ENCODE measurements at places on chromosomes 1 and 21.

DNA sequence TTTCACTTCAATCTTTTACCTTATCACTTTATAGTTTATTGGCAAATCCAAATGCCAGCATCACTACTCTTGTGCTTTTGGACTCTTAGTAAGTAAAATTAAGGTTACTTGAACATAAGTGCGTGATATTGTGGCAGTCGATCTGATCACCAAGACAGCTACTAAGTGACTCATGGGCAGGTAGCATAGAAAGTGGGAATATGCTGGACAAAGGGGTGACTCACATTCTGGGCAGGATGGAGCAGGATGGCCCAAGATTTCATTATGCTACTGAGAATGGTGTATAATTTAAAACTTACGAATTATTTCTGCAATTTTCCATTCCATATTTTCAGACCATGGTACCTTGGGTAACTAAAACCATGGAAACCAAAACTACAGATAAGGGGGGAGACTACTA, 120.2 kb downstream of the ROR1 start:
- DNase-seq, result no peak

DNA sequence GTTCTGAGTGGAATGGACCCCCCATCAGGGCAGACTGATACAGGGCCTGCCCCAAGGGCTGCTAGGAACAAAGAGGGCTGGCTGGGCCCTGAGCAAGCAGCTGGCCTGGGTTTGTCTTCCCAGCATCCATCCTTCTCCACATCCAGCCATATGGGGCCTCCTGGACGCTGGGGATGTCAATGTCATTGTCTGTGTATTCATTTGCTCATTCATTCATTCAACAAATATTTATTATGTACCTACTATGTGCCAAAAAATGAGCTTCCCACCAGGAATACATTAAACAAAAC, 15.6 kb upstream of the ECE1 start:
- no peak for DNase-seq

DNA sequence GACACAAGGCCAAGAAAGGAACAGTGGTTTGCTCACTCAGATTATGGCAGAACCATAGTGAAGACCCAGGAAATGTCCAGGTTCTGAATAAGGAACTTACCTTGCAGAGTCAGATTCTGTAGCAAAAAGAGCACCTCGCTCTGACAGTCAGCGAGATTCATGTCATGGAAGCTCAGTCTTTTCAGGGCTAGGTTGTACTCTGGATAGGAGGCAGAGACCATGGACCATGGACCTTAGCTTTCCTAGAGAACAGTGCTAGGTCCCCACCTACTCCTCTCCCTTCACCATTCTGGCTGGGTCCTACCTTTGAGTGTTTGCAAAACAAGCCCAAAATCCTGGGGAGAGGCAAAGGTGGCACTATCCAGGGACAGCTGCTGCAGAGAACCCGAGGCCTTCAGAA, 23.3 kb downstream of the LRRC41 start:
- DNase-seq, result no peak

GRCh38 chr1:212228591-212229119, 56.6 kb upstream of the PPP2R5A start:
- DNase-seq, result no peak

GRCh38 chr1:112927462-112927990, 28.5 kb downstream of the SLC16A1 start:
- no peak for DNase-seq

DNA sequence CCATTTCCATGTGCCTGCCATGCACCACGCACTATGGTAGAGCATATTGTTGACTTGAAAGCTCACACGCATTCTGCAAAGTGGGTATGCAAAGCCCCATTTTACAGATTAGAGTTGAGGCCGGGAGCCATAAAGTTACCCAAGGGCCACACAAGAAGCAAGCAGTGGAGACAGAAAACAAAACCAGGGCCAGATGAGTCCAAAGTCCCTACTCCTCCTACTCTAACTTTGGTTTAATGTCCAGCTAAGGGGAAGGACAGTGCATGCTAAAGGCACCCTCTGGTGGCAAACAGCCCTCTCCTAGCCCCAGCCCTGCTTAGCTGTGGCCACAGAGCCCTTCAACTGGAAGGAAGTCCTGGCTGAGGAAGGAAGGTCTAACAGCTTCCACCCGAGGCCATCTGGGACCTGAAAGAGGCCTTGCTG, 74.9 kb downstream of the SLC66A1 start:
- no peak for DNase-seq

- DNase-seq, result no peak
Observed at GRCh38 chr1:162861101-162861500, at the start of gene CCDC190. TSS of gene CCDC190 (minus strand) at chr1:162861175. CDS start at chr1:162859646, 1,529 bp downstream.

DNA sequence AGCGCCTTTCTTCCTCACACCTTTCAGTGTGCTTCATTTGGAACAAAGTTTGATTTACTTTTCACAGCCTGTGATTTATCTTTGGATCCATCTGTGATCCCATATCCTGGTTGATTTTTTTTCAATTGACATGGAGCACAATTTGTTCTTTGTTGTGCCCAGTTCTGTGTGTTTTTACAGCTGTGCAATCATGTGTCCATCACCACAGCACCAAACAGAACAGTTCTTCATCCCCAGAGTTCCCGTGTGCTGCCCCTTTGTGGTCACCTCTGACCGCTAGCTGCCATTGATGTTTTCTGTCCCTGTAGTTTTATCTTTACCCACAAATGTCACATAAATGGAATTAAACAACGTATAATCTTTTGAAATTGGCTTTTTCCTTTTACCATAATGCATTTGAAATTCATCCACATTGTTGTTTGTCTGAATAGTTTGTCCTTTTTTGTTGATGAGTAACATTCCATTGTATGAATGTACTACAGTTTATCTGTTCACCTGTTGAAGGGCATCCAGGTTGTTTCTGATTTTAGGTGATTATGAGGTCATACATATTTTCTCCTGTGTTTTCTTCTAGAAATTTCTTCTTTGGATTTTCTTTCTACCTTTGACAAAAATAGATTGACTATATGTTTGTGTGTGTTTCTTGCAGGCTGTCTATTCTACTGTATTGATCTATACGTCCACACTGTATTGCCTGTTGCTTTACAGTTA, 17.4 kb downstream of the MIGA1 start:
- no peak for DNase-seq

- no peak for DNase-seq
Observed at GRCh38 chr1:223771814-223772770, 59.8 kb downstream of the CAPN2 start.

- no peak for DNase-seq
Observed at GRCh38 chr1:242132121-242132817, 133.4 kb upstream of the MAP1LC3C start.

DNA sequence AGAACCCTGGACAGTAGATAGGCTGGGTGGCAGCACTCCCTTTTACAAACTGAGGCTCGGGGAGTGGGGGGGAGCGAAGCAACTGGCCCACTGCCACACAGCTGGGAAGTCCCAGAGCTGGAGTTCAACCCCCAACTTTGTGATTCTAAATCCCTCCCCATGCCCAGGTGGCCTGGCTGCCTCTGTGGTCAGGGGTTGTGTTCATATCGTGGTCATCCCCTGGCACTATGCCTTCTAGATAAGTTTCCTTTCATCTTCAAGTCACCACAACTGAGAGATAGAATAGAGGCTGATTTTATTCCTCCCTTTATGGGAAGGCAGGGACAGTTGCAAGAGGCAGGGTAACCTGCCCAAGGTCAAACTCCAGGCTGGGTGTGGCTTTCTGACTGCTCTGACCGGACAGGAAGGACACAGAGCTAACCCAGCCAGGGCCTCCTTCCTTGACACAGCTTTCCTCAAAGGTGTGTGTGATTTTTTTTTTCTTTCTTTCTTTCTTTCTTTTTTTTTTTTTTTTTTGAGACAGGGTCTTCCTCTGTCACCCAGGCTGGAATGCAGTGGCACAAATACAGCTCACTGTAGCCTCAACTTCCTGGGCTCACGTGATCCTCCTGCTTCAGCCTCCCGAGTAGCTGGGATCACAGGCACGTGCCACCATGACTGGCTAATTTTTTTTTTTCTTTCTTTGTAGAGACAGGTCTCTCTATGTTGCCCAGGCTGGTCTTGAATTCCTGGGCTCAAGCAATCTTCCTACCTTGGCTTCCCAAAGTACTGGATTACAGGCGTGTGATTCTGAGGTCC, 18.4 kb upstream of the TNFRSF1B start:
- DNase-seq, result no peak

- no peak for DNase-seq
Observed at GRCh38 chr1:160451119-160451858, 50.9 kb downstream of the VANGL2 start.

GRCh38 chr21:35336534-35336933, 287.4 kb upstream of the RUNX1 start:
- no peak for DNase-seq

DNA sequence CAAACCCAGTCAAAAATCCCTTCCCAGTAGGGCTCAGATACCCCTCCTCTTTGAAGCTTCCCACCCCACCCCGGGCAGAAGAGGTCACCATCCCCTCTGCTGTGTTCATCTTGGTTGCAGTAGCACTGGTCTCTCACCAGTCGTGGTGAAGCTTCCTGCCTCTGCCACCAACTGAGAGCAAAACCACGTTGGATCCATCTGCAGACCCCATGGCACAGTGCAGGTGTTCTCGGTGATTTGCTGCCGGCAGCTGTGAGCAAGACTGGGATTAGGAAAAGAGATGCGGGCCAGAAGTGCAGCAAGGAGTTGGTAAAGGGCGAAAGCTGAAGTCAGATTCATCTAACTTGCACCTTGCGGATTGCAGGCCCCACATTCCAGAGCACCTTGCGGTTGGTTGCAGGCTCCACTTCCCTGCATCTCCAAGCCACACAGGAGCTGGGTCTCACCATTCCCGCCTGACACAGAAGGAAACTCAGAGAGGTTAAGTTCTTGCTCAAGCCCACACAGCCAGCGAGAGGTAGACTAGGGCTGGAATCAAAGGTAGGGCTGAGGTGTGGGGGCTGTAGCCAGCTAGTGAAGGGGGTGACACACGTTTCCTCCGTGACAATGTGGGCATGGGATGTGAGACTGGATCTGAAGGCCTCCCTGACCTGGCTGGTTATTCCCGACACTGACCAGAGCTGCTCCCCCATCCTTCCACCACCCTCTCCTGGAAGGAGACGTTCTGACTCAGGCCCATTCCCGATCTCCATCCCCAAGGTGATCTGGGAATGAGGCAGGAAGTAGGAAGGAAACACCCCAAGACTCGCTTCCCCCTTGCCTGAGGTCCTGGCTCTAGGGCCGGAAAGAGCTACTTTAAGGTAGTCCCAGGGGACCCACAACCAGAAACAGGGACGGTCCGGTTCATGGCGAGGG, 3.3 kb upstream of the FAM110D start:
- DNase-seq, result no peak

- no peak for DNase-seq
Observed at GRCh38 chr1:179731643-179732042, 11.4 kb upstream of the FAM163A start.

- DNase-seq, result no peak
Observed at GRCh38 chr1:37792943-37793686, 532 bp upstream of the MANEAL start.

GRCh38 chr1:27598902-27599528, 4.9 kb downstream of the AHDC1 start:
- no peak for DNase-seq

DNA sequence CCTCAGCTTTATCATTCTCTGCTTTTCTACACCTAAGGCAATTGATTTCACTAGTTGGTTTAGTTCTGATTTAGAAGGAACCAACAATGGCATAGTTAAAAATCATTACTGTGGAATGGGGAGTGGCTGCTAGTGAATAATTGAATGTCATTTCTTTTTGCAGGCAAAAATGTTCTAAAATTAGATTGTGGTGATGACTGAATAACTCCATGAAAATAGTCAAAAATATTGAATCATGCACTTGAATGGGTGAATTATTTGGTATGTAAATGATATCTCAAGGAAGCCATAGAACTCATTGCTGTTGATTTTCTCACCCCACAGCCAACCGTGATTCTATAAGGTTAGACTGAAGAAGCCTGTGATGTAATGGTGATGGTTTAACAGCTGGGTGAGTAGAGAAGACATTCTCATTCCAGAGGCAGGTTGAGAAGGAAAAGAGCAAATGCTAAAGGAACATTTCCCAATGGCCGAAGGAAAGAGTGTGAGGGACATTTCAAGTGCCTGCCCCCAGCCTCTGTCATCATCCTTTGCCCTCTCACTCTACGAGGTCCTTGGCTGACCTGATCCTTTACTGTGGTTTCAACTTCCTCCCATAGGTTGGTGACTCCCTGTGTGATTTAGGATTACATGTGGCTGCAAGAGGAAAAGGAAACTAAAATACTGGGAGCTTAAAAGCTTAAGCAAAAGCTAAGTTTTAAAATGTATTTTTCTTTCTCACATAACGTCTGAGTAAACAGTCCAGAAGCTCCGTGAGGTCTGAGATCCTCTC, 12.5 kb downstream of the OVAAL start:
- no peak for DNase-seq

GRCh38 chr1:170803711-170804110, 131.6 kb upstream of the MROH9 start:
- DNase-seq, result no peak

- DNase-seq, result peak; percentile 29
Observed at GRCh38 chr1:923131-923990, at the start of gene SAMD11. TSS of gene SAMD11 (plus strand) at chr1:923923. CDS start at chr1:924432, 509 bp downstream.

DNA sequence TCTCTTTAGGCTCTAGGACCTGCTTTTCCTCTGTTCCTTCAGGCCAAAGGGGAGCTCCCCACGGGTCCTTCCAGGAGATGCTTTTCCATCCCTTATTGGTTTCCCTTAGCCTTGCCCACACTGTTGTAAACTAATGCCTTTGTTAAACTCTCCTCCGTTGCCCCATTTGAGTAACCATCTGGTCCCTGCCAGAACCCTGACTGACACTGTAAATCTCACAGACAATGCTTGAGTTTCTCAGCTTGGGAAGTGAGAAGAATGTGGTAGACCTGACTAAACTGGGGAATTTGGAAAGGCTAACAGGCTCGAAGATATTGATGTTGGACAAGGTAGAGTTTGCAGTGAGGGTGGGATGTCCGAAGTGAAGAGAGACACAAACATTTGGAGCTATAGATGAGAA, 11.4 kb downstream of the AKNAD1 start:
- no peak for DNase-seq

GRCh38 chr1:218361298-218362065, 16.3 kb downstream of the TGFB2 start:
- DNase-seq, result no peak

GRCh38 chr1:16378443-16378842, 11.4 kb downstream of the SZRD1 start:
- DNase-seq, result no peak

DNA sequence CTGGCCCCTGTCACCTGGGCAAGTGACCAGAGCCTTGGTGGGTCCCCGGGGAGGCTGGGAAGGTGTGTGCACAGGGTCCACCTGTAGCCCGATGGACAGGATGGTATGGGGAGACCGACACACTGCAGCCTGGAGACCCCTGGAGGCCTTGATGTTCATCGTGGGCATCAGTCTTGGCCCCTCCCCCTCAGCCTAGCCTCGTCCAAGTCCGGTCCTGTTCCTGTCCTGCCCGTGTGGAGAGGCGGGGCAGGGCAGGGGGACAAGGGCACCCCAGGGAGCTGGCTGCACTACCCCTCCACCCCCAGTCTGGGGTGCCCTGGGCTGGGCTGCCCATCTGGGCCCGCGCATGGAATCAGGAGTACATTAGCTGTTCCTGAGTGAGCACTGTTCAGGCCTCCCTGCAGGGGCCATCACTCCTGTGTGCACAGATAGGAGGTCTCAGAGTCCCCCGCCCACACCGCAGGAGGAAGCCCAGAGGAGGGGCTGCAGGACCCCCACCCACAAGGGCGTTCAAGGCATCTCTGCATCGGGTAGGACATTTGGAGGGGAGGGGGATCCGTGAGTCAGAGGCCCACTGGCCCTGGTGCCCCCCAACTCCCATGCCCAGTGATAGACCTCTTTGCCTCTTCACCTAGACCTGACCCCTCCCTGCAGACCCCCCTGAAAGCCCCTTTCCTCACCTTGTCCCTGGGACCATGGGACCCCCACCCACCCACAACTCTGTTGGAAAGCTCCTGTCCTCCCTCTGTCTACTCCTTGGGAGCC, 63.2 kb downstream of the WNT9A start:
- no peak for DNase-seq

All from stimulated activated CD4-positive, alpha-beta T cell treated with anti-CD3 and anti-CD28 coated beads, Interleukin-1b, Interleukin-23, amount 100 ng/mL, for 1 hour (primary cell).